ENCODE measurements at places on chromosomes 16 and 17.
A peak's percentile ranks its signal among the peaks of the same experiment; 100 is the strongest.

GRCh38 chr16:12173121-12173520, 196.6 kb downstream of the SNX29 start:
- no peak for DNase-seq

DNA sequence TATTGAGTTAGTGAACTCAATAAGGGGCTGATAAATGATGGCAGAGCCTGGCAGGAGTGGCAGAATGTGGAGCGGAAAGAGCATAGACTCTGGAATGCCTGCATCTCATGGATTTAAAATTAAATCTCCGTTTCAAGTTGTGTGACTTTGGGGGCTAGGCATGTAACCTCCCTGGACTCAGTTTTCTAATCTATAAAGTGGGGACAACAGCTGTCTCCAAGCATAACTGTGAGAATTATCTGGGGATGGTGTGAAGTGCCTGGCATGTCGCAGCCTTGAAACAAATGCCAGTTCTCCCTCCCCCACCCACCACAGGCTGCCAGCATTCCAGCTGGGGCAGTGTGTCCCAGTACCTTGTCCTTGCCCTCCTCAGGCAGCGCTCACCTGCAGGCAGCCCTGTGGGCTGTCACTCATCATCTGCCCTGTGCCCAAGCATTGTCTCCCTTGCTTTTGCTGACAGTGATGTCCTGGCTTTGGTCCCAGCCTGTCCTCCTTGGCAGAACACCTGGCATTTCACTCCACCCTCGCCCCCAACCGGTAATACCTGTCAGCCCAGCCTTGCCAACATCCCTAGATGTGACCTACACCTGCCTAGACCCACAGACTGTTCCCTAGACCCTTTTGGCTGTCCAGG, 129.6 kb downstream of the MRM1 start:
- DNase-seq: no peak

DNA sequence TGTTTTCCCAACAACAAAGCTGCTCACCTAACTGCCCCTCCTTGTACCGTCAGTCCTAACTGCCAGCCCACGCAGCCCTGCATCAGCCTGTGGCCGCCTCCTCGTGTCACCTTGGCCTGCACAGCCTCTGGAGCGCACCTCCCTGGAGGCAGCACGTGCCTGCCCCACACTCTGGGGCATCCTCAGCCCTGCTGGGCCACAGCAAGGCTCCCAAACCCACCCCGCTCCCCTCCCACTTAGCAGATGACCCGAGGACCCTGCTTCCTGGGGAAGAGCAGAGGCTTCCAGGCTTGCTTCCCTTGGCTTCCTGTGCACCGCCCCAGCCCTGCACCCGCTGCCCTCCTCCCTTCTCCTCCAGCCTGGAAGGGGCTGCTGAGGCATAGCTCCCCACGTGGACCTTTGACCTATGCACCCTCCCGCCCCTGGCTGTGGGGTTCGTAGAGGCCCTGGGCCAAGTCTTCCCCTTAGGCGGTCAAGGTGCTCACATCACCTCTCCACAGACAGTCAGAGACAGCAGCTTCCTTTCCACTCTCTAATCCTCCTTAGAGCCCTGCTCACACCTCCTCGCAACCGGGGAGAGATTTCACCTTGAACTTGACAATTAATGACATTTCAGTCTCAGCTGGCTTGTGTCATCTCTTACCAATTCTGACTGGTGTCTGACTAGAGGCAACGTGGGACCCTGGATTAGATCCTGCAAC, 115.0 kb downstream of the MGAT5B start:
- DNase-seq: no peak

DNA sequence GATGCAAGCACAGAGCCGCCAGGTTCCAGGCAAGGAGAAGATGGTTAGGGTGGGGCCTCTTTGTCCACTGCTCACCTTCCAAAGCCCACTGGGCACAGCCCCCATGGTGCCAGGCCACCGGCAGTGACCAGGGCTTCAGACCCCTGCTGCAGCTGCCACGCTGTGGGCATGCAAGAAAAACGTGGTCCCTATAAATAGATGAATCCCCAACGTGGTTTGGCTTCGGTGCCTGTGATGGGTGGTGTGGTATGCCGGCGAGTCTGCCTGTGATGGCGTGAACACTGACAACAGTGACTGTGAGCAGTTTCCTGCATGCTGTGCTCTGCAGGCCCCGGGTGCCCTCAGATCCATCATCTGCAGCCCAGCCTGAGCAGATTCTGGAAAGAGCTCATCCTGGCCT, 36.6 kb downstream of the RAB11FIP4 start:
- DNase-seq: no peak

- DNase-seq: no peak
These were observed 3.8 kb upstream of the RPL26 start for GRCh38 chr17:8386841-8387240.

DNA sequence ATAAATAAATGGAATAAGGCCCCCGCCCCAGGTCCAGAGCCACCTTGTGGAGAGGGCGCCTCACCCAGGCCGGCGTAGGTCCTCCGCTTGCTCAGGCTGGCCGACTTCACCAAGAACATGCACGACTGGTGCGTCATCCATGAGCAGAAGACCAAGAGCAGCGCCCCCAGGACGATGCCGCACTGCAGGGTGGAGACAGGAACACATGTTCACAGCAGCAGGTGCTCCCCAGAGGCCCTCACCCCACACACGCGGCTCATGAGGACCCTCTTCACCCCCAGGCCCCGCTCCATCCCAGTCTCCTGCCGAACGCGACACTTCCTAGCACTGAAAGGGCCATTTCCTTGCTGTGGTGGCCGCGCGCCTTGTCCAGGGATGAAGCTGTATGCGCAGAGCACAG, 5.5 kb downstream of the SLC38A10 start:
- no peak for DNase-seq

GRCh38 chr16:82138478-82139285, 31.3 kb downstream of the MPHOSPH6 start:
- DNase-seq: no peak

DNA sequence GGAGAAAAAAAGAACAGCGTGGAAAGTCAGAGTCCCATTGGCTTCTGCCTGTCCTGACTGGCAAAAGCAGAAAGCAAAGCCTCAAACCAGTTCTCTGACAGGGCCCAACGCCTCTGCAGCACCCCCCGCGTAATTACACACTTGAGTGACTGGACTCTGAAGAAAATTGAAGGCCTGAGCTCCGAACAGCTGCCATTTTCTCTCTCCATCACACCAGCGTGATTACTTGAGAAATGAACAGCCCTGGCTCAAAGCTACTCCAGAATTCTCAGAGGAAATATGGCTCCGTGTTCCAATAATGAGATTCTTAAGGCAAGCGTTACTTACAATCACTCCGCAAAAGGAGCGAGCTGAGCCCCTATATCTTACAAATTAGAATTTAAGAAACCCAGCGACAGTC, 142.7 kb upstream of the C17orf78 start:
- DNase-seq: no peak

GRCh38 chr17:37750768-37751475, 6.1 kb upstream of the HNF1B start:
- no peak for DNase-seq

DNA sequence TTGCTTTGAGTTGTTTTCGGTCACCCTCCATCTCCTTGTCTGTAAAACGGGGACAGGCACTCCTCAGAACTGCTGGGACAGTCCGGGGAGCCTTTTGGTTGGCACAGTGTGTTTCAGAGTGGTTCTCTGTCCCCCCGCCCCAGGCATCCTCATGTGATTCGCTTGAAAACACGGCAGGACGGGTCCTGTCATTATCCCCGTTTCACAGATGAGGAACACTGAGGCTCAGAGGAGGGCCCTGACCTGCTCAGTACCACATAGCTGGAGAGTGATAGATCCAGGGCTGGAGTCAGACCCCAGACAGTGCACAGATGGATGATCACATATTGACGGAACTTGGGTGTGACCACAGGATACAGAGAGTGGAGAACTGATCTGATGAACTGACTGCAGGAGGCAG, 13.5 kb upstream of the ADGRG1 start:
- no peak for DNase-seq

DNA sequence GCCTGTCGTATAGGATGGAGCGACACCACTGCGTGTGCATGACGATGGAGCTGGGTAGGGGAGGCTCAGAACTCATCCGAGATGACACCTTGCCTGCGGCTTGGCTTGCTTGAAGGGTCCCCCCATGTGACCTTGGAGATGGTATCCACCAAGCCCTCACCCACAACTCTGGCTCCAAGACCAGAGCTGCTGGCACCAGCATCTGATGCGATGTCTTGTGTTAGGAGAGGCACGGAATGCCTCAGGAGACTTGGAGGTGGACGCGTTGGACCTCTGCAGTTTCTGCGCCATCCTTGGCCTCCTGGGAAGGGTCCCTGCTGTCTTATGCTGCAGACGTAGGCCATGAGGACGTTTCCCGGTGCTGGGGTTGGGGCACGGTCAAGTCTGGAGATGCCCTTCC, 7.8 kb downstream of the CRAMP1 start:
- no peak for DNase-seq

- DNase-seq: no peak
These were observed 9.4 kb downstream of the GGA2 start for GRCh38 chr16:23500862-23501225.

DNA sequence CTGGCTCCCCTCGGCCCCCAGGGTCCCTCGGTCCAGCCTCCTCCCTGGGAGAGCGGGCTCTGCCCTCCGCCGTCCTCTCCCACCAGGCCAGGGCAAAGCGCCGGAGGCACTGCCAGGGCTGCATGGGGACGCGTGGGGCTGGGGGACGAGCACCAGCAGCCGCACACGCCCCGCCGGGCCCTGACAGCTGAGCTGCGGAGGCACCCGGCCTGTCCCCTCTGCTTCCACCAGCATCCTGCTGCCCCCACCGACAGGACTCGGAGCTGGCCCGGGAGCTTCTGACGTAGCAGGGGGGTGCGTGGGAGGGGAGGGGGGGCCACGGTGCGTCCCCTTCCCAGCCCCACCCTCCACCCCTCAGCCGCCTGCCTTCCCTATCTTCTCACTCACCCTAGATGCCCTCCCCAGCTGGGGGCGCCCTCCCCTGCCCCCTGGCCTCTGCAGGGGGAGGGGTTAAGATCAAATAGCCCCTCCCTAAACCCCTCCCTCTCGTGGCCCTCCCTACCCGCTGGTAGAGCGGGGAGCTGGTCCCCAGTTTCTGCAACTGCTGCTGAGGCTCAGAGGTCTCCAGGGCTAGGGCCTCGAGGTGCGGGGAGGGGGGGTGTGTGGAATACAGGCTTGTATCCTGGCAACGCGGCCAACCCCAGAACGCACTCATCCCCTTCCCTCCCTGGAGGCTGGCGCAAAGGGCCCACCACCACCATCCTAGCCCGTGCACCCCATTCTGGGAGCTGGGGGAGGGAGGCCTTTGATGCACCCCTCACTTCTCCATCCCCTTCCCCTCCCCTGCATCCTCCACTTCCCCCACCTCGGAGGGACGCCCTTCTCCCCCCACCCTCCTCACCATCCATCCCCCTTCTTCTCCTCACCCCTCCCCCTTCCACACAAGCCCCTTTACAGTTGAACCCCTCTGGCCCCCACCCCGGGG, 1.0 kb downstream of the SRCIN1 start:
- DNase-seq: peak; percentile 19

DNA sequence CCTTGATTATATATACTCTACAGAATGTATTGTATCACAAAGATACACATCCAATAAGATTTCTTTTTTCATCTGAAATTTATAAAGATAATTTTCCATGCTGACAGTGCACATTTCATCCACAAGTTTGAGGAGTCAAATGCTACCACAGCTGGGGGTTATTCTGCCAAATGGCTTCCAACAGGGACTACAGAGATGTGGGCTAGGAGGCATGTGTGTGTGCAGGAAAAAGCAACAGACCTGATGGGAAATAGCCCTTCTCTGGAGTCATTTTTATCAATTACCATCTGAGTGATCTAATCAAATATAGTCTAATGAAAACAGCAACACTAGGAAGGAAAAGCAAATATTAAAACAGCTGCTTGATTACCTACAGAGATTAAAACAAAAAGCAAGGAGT, 290.5 kb downstream of the CEP112 start:
- no peak for DNase-seq

DNA sequence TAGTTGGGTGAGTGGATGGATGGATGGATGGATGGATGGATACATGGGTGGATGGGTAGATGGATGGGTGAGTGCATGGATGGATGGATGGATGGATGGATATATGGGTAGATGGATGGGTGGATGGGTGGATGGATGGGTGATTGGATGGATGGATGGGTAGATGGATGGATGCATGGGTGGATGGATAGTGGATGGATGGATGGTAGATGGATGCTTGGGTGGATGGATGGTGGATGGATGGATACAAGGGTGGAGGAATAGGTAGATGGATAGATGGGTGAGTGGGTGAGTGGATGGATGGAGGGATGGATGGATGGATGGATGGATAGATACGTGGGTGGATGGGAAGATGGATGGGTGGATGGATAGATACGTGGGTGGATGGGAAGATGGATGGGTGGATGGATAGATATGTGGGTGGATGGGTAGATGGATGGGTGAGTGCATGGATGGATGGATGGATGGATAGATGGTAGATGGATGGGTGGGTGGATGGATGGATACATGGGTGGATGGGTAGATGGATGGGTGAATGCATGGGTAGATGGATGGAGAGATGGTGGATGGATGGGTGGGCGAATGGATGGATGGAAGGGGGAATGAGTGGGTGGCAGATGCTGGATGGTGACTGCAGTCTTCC, 19.0 kb downstream of the ZNF469 start:
- no peak for DNase-seq
